ENCODE measurements at places on chromosomes 11 and 22.

DNA sequence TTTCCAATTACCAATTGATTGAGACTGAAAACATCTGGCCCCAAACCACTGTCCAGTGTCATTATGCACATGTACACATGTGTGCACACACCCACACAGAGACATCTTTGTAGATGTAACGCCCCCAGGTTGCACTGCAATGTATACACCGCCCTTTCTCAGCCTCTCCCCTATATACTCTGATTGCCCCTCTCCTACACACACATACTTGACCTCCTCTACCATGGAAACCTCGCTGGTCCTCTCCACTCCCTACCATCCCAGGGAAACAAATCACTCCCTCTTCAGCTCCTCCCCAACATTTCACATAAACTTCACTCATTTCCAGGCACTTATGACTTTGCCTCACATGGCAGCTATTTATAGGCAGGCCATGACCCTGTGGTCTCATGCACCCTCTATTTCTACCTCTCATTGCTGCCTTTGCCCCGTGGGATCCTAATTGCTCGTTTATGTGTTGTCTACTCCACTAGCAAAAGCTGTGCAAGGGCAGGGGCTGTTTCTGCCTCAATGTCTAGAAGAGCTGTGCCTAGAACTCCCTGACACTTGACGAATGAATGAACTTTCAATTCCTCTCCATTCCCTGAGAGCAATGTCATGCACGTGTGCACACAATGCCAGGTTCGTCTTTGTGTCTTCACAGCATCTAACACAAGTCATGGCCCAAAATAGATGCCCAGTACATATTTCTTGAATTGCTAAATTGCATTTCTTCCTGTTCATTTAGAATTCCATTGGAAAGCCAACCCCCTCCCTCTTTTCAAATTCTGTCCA lies 10.0 kb upstream of the TMA7B start:
- DNase-seq = no peak

DNA sequence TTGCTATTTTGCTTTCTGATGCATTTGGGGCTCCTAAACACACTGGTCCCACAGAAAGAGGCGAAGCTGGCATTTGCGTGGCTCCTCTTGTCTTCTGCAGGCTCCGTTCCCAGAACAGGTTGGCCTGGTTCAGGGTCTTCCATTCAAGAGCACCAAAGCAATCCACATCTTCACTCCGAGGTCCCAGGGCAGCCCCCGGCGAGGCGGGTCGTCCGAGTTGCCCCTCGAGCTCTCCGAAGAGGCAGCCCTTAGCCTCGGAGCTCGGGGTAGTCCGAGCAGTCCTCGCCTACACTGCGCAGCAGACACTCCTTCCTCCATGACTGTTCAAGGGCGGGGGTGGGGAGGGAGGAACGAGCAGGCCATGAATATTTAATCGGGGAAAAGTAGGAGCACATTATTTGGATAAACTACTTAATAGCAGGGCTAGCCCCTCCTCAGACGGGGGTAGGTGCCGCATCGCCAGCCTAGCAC lies 321.3 kb downstream of the BLID start:
- peak; percentile 82 for DNase-seq

- no peak for DNase-seq
These were observed 54.7 kb downstream of the PANX1 start for GRCh38 chr11:94183251-94183885.

DNA sequence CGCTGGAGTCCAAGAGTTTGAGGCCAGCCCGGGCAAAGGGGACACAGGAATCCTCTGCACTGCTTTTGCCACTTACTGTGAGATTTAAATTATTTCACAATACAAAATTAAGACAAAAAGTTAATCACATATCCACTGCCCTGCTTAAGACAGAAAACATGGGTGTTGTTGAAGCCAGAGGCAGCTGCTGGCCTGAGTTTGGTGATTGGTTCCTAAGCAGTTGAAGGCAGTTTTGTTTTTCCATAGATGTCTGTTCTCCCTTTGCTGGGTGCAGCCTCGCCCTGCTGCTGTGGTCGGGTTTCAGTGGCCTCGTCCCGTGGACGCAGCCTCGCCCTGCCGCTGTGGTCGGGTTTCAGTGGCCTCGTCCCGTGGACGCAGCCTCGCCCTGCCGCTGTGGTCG lies 70.2 kb upstream of the PPP6R3 start:
- DNase-seq = no peak

GRCh38 chr22:37726241-37726887 lies 29.5 kb downstream of the TRIOBP start:
- no peak for DNase-seq

DNA sequence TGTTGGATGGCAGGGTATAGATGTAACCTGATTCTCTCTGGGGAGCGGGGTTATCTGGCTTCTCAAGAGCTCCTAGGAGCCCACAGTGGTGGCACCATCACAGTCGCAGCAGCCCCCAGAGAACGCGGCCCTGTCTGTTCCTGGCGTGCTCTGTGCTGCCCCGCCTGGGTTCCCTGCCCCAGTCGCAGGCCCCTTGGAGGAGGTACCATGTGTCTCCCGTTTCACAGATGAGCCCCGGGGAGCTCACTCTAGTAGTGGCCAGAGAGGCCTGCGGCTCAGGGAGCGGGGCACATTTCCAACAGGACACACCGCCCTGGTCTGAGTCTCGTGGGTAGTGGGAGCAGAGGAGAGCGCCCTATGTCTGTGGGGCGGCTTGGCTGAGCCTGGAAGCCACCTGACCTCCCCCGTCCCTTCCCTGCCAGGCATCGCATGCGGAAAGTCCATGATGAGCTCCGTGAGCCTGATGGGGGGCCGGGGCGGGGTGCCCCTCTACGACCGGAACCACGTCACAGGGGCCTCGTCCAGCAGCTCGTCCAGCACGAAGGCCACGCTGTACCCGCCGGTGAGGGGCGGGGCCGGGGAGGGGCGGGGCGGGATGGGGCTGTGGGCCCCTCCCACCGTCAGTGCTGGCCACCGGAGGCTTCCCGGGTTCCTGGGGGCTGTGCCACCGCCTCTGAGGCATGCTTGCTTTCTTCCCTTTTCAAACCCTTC lies 21.0 kb upstream of the PPP6R3 start:
- DNase-seq = no peak

DNA sequence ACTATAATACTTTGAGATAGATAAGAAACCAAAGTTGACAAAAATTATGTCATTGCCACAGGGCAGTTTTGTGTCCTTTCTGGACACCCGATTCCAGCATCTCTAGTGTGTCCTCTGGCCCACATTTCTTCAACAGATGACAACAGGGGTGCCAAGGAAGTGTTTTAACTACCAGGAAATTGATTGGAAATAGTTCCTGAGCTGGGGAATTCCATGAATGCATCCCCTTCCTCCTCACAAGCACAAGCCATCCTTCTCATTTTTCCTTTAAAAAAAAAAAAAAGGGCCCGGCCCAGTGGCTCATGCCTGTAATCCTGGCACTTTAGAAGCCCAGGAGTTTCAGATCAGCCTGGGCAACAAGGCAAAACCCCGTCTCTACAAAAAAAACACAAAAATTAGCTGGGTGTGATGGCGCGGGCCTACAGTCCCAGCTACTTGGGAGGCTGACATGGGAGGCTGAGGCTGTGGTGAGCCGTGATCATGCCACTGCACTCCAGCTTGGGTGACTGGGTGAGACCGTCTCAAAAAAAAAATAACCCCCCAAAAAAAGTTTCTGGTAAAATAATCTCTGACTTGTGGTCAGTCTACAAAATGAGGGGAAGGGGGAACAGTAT lies 797 bp upstream of the B3GAT3 start:
- DNase-seq = no peak

GRCh38 chr11:87739261-87739660 lies 436.0 kb downstream of the RAB38 start:
- DNase-seq = no peak

DNA sequence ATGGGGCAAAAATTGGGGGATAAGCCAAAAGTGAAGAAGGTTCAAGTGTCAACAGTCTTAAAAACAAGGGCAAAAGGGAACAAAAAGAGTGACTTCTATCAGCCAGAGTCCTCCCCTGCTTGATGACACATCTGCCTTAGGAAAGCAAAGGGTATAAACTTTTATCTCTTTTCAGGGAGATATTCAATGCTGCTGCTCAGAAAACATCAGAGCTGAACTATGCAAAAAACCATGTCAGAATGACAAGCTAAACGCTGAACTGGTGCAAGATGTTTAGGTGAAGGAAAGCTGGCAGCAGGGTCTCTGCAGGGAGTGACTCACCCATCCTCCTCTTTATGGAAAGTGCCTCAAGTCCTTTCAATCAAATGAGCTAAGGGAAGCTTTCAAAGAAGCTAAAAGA lies 24.7 kb downstream of the ALG9 start:
- DNase-seq = no peak

GRCh38 chr11:86592047-86592591 lies 80.3 kb downstream of the ME3 start:
- DNase-seq = no peak

DNA sequence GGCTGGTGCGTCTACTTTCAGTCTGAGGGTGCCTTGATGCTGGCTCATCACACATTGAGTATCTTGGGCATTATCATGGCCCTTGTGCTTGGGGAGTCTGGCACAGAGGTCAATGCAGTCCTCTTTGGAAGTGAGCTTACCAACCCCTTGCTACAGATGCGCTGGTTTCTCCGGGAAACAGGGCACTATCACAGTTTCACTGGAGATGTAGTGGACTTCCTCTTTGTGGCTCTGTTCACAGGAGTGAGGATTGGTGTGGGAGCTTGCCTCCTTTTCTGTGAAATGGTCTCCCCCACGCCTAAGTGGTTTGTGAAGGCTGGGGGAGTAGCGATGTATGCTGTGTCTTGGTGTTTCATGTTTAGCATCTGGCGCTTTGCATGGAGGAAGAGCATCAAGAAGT lies 4.9 kb downstream of the TLCD5 start:
- DNase-seq = no peak

GRCh38 chr11:30310623-30311022 lies 12.3 kb upstream of the ARL14EP start:
- DNase-seq = no peak

DNA sequence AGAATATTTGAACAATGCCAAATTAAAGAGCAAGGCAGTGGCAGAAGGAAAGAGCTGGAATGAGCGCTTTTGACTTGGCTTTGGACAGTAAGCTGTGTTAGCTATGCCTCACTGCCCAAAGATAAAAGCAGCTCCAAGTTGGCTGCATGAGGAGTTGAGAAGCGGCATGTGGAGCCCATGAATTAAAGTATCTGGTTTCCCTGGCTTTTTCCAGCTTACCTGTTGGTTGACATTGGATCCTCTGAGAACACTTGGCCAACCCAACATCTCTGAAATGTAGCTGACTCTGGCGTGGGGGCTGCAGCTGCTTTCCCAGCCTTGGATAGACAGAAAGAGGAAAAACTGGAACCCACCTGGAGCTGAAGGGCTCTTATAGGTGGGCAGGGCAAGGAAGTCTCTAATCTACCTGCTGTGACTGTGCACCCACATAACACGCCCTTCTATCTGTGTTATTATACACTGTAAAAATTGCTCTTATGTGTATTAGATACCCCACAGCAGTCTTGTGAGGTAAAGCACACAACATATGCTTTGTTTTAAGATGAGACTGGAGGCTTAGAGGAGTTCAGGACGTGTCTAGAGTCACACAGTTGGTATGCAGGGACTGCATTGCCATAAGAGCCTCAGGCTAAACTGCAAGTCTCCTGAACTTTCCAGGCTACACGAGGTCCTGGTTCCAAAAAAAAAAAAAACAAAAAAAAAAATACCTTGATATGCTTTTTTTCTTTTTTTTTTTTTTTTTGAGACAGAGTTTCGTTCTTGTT lies 5.8 kb downstream of the UBASH3B start:
- no peak for DNase-seq

- DNase-seq = no peak
These were observed 81.3 kb upstream of the BLID start for GRCh38 chr11:122197066-122197987.

Data from posterior cingulate gyrus (tissue), 11 donors.